CD4-positive, alpha-beta T cell treated with Interleukin-15 for 1 hour (primary cell): ENCODE measurements at places on chromosomes 3 and 15.
A peak's percentile ranks its signal among the peaks of the same experiment; 100 is the strongest.

DNA sequence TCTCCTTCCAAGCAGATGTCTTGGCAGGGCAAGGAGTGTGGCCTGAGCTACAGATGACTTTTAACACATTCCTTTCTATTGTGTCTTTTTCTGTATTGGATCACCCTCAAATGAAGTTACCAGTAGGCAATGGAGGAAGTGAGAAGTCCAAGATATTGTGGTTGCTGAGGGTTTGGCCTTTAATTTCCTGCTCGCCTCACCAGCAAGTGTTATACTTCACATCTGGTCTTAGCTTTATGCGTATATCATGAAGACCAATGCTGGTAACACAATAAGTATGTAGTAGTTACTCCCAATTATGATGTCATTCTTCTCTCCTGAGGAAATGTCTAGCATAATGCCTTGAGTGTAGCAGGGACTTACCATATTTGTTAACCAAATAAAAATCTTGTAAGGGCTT is 179.9 kb downstream of the ZIC1 start:
- no peak for DNase-seq

DNA sequence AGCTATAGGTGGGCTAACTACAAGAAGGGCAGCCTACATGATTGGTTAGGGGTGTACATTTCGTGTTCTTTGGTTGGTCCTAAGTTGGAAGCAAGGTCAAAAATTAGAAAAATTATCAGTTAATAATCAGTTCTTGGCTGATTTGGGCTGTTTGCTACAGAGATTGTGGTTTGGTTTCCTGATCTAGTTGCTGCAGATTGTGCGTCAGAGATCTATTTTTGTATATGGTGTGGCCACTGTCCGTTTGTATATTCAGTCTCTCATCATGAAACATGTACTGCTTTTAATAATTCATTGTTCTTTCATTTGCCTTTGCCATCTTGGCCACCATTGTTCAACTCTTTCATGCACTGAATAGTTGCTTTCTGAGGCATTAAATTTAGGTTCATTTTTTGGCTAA is 80.9 kb downstream of the LRRC3B start:
- no peak for DNase-seq

DNA sequence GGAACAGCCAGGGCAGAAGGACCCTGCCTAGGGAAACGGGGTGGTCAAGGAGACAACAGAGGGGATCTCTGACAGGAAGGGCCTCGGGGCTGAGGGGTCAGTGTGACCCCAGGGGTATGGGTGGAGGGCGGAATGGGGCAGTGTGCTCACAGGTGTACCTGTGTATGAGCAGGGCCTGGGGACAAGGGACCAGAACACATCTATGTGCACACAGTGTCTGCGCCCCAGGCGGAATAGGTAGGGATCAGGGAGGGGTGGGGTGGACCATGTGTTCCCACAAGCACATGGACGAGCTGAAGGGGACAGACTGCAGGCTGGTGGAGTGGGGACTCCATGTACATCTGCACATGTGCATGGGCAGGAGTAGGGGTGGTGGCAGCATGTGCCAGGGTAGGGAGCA is 5.0 kb upstream of the TLR9 start:
- peak; percentile 16 for DNase-seq

GRCh38 chr3:151479452-151479851 is 18.6 kb upstream of the IGSF10 start:
- DNase-seq, result no peak

DNA sequence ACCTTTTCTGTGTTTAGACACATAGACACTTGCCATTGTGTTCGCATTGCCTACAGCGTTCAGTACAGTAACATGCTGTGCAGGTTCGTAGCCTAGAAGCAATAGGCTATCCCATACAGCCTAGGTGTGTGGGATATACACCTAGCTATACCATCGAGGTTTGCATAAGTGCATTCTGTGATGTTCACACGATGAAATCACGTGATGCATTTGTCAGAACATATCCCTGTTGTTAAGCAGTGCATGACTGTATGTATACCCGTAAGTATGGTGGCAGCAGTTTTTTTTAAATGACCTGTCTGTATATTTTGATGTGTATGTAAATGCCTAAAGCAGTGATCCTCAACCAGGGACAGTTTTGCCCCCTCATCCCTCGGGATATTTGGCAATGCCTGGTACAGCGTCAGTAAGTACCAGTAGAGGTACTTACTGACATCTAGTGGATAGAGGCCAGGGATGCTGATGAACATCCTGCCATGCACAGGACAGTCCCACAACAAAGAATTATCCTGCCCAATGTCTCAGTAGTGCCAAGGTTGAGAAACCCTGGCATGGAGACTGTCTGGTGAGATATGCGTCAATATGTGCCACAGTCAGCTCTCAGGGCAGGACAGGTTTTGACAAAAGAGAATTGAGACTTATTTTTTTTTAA is 129.1 kb downstream of the HCN4 start:
- DNase-seq, result no peak

GRCh38 chr3:186151077-186151971 is 42.4 kb upstream of the ETV5 start:
- no peak for DNase-seq

- DNase-seq, result no peak
These were observed 707.2 kb downstream of the NTRK3 start for GRCh38 chr15:87549296-87549695.

GRCh38 chr3:98567666-98568270 is 25.6 kb downstream of the CPOX start:
- DNase-seq, result no peak
